ENCODE measurements at places on chromosomes 7 and 10.
A peak's percentile ranks its signal among the peaks of the same experiment; 100 is the strongest.

GRCh38 chr10:71437537-71438092 is 40.9 kb downstream of the CDH23 start:
- no peak for DNase-seq

DNA sequence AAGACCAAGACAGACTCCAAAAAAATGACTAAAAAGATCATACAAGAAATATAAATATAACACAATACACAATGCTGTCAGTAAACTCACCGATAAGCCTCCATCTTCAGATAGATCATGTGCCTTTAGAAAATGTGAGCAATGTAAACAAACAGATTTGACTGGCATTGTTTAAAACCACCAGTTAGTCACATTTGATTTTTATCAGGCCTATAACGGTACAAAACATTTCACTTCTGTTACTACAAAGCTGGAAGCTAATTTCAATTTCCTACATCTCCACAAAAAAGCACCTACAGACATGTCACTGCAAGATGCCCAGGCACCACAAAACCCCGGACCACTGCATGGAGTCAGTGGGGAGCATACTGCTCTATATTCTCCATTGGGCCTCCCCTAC is 18.9 kb downstream of the SGMS1 start:
- DNase-seq, result no peak

- DNase-seq, result no peak
These were observed 186.2 kb downstream of the CFTR start for GRCh38 chr7:117666031-117666430.

DNA sequence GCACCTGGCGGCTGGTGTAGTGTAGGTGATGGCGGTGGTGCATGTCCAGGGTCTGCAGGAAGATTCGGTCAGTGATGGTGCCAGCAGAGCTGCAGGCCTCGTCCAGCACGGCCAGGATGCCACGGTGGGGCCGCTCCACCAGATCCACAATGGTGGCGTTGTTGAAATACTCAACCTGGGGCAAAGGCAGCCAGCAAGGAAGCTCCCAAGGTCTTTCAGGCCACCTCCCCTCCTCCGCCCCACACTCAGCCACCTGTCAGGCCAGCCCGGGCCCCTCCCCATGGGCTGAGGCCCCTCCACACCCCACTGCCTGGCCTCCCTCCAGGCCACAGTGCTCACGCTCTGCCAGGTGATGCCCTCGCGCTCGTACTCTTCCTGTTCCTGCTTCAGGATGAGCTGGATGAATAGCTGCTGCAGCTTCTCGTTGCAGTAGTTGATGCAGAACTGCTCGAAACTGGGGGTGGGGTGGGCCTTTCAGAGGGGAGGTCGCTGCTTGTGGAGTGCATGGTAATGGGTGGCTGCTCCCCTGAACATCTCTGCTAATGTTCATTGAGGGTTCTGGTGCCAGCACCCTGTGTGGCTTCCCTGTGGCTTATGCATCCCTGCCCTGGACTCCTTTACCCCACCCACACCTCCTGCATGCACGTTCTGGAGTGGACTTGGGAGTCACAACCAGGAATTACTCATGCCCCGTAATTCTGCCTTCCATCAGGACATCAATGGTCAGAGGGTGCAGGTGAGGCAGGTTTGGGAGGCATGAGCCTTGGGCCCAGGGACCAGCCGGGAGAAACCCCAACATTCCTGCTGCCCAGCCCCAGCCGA is 8.9 kb downstream of the MYO1G start:
- no peak for DNase-seq

DNA sequence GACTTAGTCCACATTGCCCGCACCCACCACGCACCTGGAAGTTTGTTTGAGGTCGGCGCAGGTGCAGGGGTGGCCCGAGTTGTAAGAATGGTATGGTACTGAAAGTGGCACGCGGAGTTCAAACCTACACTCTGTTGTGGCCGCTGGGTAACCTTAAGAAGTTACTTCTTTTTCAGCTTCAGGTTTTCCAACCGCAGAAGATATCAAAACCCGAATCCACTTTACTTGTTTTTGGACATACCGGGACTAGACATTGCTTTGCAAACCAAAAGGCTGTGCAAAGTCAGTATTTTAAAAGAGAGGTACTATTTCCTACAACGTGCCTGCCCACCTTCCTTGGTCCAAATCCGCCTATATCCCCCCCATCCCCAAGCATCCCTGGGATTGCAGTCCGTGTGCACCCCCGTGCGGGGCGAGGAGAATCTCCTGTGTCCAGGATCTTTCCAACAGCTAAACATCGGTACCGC is 1.0 kb downstream of the IGFBP3 start:
- DNase-seq, result no peak

- DNase-seq, result no peak
These were observed 98.1 kb downstream of the MICALL2 start for GRCh38 chr7:1361016-1361755.

DNA sequence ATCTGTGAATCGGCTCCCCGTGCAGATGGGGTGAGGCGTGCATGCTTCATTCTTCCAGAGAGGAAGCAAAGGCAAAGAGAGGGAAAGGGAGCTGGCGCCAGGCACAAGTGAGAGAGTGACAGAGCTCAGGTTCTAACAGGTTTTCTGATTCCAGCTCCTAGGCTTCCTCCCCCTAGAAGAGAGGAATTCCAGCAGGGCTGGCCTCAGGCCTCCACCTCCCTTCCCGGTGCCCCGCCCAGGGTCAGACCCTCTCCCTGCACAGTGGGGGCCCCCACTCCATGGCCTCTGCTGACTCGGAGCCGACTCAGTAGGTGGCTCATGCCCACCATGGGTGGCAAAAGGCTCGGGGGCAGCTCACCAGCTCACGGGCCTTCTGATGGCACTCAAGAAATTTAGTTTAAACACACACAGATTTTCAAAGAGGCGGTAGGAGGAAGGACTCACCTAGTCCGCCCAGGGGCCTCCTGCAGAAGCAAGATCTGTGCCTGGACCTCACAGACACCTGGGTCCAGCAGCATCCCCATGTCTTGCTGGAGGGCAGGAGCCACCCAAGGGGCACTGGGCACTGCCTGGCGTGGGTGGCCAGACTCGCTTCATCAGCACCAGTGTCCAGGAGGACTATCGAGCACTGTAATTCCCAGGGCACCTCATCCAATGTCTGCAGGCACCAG is 183.5 kb downstream of the MAD1L1 start:
- DNase-seq, result no peak

GRCh38 chr7:137304165-137304564 is 39.4 kb downstream of the PTN start:
- DNase-seq, result no peak

DNA sequence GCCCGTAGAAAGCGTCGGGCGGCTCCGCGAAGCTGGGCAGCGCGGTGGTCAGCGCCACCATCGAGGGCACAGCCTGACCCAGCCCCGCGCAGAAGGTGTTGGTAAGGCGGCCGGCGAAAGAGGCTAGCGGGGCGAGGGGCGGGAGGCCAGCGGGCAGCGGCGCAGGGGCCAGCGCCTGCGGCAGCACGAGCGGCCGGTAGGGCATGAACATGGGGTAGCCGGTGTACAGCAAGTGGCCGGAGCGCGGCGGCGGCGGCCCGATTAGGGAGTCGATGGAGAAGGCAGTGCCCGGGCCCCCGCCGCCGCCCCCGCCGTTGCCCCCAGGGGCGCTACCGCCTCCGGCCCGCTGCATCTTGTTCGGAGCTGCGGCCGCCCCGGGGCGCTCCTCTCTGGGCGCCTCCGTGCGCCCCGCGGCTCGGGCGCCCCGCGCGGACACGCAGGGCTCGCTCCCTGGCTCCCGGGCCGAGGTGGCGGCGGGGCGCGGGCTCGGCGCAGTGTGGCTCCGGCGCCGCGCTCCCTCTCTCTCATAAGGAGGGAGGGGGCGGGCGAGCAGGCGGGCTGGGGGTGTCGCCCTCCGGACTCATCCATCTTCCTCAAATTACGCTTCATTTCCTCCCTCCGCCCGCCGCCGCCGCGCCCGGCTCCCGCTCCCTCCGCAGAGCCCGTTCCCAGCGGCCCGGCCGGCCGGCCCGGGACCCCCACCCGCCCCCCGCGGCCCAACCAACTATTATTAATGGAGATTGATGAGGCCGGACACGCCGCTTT is at the start of gene GBX1:
Gene GBX1 (minus strand): TSS at position 498 of the 765 bp plus-strand sequence. CDS start 146 bp downstream, at position 352.
- no peak for DNase-seq

DNA sequence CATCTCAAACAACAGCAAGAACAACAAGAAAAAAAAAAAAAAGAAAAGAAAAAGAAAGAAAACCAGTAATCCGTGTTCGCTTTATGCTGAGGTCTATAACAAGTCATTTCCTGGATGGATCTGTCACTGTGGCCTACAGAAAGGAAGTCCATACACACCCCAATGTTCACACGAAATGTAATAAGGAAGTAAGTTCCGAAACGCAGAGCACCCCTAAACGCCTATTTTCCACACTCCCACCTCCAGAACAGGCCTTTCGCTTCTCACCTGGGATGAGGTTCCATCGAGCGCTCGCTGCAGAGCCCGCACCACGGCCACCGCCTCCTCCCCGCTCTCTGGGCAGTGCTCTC is 735 bp downstream of the ZNF394 start:
- no peak for DNase-seq

GRCh38 chr10:1402816-1403507 is 334.4 kb downstream of the ADARB2 start:
- DNase-seq, result no peak

DNA sequence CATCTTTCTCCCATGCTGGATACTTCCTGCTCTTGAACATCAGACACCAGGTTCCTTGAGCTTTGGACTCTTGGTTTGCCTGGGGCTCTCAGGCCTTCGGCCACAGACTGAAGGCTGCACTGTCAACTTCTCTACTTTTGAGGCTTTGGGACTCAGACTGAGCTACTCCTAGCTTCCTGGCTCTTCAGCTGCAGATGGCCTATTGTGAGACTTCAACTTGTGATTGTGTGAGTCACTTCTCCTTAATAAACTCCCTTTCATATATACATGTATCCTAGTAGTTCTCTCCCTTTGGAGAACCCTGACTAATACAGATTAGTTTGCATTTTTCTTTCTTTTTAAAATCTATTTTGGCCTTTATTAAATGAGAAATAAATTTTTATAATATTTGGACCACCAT is 276.2 kb upstream of the SEMA3C start:
- no peak for DNase-seq

GRCh38 chr7:19572566-19572965 is 136.3 kb downstream of the POLR1F start:
- DNase-seq, result no peak

- no peak for DNase-seq
These were observed 292.9 kb upstream of the NPVF start for GRCh38 chr7:25521236-25521635.

DNA sequence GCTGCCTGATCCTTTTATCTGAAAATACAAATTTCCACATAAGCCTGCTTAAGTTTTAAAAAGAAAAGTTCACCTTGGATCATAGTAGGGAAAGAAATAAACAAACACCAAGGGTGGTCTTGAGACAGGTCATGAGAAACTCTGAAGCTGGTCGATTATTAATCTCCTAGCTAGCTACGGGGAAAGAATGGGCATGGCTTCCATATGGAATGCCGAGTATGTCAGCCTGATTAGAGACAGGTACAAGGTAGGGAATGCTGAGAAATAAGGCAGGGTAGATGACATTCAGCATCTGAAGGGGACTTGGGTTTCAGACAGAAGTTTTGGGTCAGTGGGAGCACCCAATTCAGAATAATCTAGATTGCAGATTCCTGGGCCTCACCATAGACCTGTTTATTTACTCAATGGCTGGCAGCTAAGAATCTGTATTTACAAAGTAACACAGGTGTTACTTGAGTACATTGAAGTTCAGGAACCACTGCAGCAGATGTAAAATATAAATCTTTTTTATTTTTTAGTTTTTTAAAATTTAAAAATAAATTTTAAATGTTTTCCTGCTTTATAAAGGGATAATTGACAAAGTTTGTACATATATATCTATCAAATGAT is 49.0 kb downstream of the SCIN start:
- no peak for DNase-seq

DNA sequence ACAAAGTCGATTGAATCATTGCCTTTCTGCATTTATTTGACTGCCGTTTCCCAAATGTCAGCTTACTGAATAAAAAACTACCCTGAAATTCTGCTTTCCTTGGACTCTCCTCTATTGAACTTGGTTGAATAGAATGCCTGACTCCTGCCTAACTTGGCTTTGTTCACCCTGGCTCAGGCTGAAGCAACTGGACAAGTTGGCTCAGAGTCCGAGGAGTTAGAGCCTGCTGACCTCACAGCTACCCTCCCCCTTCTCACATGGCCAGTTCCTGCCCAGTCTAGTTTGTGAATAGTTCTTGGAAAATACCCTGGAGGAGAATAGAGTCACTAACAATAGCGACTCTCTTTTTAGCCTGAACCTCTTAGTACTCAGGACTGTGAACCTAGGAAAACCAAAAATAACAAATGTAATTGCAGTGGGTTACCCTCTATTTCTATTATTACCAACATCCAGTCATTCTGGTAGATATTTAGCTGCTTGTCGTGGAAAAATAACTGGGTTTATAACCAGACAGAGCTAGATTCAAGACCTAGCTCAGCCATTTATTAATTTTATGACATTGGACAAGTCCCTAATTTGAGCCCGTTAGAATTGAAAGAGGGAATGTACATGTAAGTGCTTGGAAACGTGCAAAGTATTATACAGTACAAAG is 17.3 kb upstream of the NRBF2 start:
- peak; percentile 31 for DNase-seq

- DNase-seq, result no peak
These were observed 370.8 kb downstream of the CDC14C start for GRCh38 chr7:49295146-49295545.

DNA sequence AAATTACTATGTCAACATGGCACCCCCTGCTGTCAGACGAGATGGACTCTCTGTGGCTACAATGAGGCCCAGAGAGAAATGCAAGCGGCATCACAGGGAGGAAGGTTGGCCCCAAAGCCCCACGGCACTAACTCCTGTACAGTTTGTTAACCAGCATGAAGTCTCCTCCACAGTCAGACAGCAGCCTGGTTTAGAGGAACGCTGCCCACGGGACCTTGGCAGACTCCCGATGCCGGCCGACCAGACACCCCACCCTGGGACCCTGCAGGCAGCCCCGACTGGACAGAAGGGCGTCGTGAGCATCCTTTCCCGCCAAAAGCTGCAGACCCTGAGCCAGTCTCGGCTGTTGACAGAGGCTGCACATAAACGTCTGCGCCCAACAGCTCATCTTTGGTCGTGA is 158.8 kb downstream of the DIP2C start:
- DNase-seq, result no peak

GRCh38 chr10:29245476-29245875 is 43.4 kb upstream of the LYZL1 start:
- no peak for DNase-seq

DNA sequence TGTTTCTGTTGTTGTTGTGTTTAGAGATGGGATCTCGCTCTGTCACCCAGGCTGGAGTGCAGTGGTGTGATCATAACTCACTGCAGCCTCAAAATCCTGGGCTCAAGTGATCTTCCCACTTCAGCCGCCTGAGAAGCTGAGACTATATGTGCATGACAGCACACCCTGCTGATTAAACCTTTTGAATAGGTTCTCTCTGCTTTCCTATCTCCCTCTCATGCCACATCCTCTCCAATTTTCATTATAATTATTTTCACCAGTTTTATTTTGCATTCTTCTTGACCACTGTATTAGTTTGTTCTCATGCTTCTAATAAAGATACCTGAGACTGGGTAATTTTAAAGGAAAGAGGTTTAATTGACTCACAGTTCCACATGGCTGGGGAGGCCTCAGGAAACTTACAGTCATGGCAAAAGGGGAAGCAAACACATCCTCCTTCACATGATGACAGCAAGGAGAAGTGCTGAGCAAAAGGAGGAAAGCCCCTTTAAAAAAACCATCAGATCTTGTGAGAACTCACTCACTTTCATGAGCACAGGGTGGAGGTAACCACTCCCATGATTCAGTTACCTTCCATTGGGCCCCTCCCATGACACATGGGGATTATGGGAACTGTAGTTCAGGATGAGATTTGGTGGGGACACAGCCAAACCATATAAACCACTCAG is 12.9 kb downstream of the AGK start:
- no peak for DNase-seq

Data from skin of body (tissue), 3 donors.